Activated CD4-positive, alpha-beta T cell treated with anti-CD3 and anti-CD28 coated beads for 48 hours (primary cell): ENCODE measurements at places on chromosomes 1 and 21.

GRCh38 chr1:173864179-173864867 lies 3.5 kb downstream of the GAS5 start:
- no peak for DNase-seq

DNA sequence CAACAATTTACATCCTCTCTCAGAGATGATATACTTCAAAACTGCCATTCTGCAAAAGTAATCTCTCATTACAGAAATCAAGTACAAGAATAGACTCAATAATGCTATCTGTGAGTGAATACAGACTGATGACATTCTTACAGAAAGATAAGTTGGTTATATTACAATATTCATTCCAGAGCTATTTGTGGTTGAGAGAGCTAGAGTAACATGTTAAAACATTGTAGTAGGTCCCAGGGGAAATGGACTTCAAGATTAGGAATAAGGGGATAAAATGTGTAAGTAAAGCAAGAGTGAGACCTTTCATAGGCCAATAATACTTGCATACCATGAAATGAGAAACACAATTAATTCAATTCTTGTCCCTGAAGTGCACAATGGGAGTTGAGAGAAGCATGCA lies 1.5 kb downstream of the F13B start:
- no peak for DNase-seq

- DNase-seq: no peak
Measured at GRCh38 chr1:160196143-160196542, 5.8 kb downstream of the CASQ1 start.

GRCh38 chr1:12166834-12167492 lies at the start of gene TNFRSF1B:
TSS of gene TNFRSF1B (plus strand) at chr1:12166991. CDS start at chr1:12167092, 101 bp downstream.
- peak; percentile 80 for DNase-seq

DNA sequence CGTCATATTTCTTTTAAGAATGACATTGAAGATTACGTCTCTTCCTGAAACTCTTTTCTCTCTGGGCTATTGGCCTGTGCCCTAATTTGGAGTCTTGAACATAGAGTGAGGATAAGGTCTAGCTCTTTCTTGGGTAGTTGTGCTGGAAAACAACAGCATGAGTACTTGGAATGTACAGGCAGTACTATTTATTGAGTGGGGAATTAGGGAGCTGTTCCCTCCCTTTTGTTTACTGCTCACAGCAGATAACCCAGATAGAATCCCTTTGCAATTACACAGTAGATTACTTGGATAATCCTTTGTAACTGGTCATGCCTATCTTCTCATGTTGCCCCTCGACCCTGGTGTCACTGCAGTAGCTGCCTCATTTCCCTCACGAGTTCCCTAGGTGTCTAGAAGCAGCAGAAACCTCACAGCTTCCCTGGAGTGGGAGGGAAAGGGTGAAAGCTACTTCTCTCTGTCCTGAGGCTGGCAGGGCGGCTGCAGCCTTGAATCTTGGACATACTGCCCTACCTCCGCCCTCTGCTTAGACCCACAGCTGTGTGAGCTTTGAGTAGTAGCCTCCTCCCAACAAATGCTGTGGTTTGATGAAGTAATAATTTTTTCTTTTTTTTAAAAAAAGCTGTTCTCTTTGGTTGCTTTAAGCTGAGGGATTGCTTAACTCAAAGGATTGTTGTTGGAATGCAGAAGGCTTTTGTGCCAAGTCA lies 70.6 kb downstream of the FGGY start:
- DNase-seq: no peak

DNA sequence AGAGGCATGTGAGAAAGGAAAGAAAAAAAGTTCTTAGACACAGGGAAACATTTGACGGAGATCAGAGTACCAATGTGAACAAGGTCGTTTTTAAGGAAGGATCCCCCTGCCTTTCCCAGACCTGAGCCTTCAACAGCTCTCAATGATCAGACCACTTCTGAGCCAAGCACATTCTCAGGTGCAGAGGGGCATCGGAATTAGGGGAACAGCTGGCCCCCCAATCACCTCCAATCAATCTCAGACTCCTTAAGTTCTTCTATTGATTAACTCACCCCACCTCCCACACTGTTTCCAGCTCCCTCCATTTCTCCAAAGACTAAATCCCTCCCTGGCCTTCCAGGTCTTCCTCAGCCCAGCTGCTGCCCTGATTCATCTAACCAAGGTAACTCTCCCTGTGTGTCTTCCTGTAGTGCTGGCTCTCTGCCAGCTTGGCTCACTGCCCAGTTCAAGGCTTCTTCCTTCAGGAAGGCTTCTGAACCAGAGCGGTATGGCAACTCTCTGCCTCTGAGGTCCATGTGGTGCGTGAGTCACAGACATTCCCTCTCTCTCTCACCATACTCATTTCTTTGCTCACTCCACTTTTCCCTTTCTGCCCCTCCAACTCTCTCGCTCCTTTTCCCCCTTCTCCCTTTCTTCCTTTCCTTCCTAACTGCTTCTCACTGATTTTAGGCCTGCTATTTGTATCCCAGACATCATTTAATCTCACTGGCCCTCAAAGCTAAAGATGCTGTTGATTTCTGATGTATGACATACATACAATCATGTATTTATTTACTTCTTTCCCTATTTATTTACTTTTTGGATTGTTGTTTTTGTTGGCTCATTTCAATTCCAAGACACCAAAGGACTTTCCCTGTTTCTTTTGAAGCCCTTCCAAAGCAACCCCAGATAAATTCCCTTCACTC lies 18.1 kb downstream of the CFAP45 start:
- DNase-seq: peak; percentile 28

- DNase-seq: no peak
Measured at GRCh38 chr1:157176016-157176415, 37.8 kb upstream of the ETV3 start.

DNA sequence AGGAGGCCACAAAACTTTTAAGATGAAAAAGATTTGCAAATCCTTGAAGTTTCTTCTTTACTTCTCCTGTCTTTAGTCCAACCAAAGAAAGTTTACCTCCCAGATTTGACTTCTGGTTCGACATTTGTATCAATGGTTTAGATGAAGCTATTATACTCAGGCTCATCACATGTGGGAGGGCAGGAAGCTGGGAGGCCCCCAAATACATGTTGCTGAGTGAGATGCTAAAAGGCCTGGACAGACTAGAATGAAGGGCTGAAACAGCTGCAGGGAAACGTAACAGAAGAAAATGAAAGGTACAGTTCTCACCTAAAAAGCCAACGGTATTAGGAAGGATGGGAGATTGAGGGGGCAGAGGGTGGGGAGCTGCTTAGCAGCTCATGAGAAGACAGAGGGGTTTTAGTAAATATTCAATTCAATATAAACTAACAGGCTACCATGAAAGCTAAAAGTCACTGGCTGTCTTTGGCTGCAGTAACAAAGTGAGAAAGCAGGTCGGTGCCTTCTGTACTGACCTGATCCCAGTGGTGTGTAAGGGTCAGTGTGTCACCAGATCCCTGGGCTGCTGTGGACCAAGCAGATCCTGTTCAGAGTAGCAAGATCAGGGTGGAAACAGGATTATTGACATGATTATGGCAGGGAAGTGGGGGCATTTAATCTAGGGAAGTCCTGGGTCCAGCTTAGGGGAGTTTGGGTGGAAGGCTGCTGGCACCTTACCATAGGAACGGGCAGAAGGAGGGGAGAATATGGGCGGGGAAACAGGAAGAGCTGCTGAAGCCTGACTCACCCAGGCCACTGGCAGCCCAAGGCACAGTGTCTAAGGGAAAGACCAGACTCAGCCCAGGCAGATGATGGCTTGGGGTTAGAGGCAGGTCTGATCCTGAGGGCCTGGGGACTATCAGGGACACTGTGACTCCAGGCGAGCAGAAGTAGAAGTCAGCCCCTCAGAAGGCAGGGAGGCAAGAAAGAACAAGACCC lies 60.4 kb downstream of the KCNN3 start:
- peak; percentile 22 for DNase-seq

DNA sequence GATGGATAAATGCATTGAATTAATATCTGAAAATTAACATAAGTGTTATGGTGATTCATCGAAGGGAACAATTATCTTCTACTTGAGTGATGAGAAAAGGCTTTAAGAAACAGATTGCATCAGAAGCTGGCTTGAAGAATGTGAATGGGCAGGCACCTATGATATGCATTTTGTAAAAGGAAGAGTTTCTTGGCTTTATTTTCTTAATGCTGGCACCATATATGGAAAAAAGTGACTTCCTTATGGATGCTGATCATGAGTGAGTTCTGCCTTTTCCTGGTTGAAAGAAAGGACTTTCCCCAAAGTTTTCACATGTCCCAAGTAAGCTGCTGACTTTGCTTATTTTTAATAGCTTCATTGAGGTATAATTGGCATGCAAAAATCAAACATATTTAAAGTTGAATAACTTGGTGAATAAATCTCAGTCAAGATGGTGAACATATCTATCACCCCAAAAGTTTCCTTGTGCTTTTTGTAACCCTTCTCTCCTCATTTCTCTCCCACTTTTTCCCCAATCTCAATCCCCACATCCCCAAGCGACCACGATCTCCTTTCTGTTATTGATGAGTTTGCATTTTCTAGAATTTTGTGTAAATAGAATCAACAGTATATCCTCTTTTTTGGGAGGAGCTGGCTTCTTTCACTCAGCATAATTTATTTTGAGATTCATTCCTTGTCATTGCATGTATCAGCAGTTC lies 74.2 kb downstream of the SPATA46 start:
- no peak for DNase-seq

- no peak for DNase-seq
Measured at GRCh38 chr1:7375329-7375728, 395.8 kb upstream of the VAMP3 start.

DNA sequence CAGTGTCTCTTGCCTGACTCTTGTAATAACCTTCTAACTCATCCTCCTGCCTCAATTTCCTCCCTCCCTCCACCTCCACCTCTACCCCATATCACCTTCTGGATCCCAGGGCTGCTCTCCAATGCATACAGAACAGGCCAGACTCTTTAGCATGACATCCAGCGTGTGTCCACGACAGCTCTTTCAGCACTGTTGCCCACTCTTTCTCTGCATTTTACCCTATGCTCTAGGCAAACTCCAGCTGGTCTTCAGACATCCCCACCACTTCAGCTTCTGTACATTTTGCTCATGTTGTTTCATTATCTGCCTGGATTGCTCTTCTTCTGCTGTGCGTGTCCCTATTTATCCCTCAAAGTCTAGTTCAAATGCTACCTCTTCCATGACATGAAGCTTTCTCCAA lies 4.8 kb downstream of the INKA2 start:
- no peak for DNase-seq

DNA sequence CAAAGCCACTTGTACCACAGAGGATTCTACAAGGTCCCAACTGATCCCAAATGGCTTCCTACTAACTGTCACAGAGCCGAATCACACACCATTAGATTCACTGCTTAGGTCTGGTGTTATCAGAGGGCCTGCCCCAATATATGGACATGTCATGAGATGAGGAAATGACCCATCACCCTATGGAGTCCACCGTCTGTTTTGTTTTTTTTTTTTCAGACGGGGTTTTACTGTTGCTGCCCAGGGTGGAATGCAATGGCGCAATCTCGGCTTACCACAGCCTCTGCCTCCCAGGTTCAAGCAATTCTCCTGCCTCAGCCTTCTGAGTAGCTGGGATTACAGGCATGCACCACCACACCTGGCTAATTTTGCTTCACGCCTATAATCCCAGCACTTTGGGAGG lies 83.8 kb upstream of the ETS2 start:
- DNase-seq: no peak

- DNase-seq: peak; percentile 39
Measured at GRCh38 chr1:22861764-22862440, 110.8 kb downstream of the LACTBL1 start.

- DNase-seq: peak; percentile 59
Measured at GRCh38 chr1:226711976-226712741, 26.9 kb downstream of the ITPKB start.

GRCh38 chr21:29991624-29992023 lies 51.8 kb upstream of the GRIK1 start:
- DNase-seq: no peak

GRCh38 chr21:46171996-46172862 lies 12.0 kb downstream of the SPATC1L start:
- DNase-seq: no peak

DNA sequence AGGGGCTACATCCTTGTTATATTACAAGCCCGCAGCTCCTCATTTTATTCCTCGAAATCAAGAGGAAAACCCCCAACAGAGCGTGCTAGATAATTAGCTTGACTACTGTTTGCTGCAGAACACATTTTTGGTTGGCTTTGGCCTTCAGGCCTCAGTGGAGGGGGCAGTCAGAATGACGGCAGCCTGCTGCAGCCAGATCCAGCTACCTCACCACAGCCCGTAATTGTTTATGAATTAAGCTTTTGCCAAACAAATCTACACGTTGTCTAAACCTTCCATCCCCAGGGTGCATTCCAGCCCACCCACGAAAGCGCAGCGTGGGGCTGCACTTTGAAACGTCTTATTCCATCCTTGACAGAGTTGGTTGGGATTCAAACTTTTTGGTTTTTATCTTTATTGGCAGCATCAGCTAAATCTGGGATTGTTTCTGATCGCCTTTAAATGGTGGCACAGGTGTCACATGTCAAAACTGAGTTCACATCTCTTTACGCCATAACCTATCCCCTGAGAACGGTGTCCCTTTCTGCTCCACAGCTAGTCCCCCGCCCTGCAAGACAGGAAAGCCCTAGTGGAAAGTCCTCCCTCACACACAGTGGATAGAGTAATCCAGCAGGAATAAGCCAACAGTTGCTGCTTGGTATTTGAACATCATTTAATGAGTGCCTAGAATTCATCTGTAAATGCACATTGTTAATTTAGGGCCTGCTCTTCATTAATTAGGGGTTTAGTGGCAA lies 195.5 kb downstream of the LMO4 start:
- no peak for DNase-seq

GRCh38 chr1:161207173-161207572 lies 5.0 kb downstream of the NDUFS2 start:
- no peak for DNase-seq

GRCh38 chr21:43597052-43597451 lies 62.2 kb downstream of the HSF2BP start:
- no peak for DNase-seq

DNA sequence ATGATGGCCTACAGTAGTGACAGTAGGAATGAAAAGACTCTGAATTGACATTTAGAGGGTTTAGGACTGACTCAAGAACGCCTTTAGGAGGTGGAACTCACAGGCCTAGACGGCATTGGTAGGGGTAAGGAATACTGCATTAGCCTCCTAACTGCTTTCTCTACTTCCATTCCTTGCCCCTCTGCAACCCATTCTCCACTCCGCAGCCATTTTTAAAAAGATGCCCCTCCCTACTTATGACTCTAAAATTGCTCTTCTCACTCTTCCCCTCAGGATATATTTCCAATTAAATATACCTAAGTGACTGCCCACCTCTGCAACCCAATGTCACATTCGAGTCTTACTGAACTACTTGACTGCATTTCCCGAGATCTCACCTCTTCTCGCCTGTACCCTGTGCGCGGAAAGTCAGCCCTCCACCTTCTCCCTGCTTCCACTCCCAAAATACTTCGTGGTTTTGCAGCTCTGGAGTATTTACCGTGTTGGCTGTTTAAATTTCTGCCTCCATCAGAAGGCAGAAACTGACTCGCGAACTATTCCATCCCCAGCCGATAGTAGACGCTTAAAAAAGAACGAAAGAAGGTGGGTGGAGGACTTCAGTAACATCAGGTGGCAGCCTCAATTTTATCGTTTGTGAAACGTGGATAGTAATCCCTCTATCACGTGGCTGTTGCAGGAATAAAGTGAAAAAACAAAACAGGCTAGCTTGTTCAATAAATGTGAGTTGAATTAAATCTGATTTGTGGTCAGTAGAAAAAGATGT lies 1.1 kb upstream of the YBX1 start:
- peak; percentile 18 for DNase-seq

- DNase-seq: no peak
Measured at GRCh38 chr21:25806060-25806459, 71.3 kb downstream of the GABPA start.

GRCh38 chr1:86273066-86273465 lies 116.5 kb upstream of the COL24A1 start:
- DNase-seq: no peak

- DNase-seq: no peak
Measured at GRCh38 chr1:19059773-19060172, 103.3 kb upstream of the IFFO2 start.
